ENCODE measurements at places on chromosomes 11 and 22.
A peak's percentile ranks its signal among the peaks of the same experiment; 100 is the strongest.

DNA sequence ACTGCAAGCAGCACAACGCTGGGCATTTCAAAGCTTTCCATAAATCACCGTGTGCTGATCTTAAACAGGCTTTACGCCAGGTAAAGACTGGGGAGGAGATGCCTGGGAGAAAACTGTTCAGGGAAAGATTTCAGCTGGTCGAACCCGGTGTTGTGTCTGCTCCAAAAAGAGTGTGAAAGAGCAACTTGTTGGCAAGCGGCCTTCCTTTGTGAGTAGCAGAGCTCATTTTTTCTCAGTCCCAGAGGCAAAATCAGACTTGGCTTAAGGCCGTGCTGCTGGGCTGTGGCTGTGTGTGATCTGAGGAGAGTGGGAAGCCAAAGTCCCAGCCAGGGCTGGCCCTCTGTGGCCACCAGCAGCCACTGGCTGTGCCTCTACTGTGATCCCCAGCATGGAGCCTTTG is 75.7 kb upstream of the E2F8 start:
- DNase-seq, result no peak

- peak; percentile 88 for DNase-seq
Measured at GRCh38 chr22:24592851-24593558, at the start of gene LRRC75B. LRRC75B (minus strand) TSS chr22:24593073; CDS start chr22:24593039, 34 bp downstream.

GRCh38 chr11:44753961-44754645 is 27.3 kb downstream of the TSPAN18 start:
- DNase-seq, result no peak

DNA sequence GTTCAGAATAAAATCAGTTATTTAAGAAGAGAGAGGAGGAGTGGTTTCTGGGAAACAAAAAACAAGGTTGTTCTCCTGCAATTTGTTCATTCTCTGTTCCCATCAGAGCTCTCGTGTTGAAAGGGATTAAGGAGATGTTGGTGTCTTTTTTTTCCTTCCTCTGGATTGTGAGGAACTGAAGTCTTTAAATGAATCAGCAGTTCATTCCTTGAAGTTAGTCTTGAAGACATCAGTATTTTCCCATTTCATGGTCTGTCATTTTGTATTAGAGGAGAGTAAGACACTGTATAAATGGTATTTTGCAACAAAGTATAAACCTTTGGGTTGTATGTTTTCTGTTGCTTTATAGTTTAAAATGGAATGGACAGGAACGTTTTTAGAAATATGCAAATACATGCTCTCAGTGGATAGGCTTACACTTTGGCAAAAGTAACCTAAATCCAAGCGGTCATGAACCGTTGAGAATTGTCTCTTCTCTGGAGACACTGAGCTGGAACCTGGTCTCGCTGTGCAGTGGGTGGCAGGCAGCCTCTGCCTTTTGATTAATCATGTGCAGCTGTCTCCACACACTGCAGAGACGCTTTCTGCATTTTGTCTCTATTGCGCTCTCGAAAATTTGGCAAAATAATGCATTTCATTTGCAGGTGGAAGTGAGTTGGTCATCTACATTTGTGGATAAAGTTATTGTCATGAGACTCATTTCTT is 33.0 kb downstream of the SAMM50 start:
- no peak for DNase-seq

DNA sequence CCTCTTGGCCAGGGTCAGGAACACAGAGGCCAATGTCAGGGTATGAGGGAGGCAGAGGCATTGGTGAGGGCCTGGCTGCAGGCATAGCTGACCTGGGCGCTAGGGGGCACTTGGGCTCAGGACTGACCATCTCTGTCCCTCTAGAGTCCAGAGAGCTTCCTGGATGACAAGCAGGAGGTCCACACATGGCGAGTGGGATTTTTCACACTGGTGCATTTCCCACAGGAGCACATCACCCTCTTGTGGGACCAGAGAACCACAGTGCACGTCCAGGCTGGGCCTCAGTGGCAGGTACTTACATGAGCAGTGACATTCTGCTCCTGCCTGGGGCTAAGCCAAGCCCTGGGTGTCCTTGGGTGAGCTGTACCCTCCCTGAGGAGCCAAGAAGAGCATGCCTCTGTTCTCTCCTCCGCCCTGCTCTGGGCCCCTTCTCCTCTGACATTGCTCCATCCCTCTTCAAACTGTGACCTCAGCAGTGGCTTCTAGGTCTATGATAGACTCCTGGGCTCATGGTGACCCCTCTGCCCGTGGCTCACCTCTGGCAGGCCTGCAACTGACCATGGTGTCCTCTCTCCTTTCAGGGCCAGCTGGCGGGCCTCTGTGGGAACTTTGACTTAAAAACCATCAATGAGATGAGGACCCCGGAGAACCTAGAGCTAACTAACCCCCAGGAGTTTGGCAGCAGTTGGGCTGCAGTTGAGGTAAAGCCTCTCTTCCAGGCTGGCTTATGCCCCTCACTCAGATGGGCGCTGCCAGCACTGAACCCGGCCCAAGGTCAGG is 46.6 kb downstream of the OTOG start:
- no peak for DNase-seq

GRCh38 chr11:126687477-126687876 is 313.1 kb downstream of the KIRREL3 start:
- no peak for DNase-seq

DNA sequence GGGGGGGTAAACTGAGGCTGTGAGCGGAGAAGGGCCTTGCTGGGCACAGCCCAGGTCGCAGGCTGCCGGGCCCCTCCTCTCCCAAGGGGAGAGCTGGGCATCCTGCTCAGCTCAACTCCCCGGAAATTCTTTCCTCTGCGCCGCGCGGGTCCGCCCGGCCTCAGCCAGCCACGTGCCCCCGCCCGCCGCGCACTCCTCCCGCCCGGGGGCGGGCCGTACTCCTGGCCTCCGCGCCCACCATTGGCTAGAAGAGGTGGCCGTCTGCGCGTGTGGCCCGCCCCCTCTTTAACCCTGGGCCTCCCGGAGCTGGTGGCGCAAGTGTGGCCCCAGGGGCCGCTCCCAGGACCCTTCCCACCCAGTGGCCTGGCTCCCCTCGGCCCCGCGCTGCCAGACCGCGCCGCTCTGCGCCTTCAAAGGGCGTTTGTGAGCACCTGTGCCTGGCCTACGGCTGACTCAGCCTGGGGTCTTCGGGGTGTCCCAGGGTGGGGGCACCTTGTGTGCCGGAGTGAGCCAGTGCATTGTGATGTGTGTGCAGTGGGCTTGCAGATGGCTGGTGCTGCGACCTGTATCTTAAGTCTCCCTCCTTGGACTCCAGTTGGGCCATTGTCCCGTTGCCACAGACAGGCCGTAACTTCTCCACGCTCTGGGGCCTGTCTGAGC is 2.0 kb downstream of the MRGPRF start:
- DNase-seq, result no peak

DNA sequence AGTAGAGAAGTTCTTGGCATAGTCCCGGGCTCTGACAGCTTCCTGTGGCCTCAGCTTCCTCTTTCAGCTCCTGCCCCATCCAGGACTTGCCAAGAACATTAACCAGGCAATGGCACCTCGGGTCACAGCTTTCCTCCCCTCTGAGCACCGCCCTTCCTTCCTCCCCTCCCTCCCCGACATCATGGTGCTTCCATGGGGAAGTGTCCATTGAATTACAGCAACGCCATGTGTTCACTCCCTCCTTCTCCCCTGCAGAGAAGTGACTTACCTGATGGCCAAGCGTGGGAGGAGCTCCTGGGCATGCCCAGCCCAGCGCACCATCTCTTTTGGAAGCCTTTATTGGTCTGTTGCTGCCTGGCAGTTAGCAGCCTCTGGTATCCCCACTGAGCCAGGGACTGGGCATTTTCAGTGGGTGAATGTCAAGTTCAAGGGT is 25.8 kb upstream of the DAGLA start:
- no peak for DNase-seq

GRCh38 chr11:26974069-26974783 is 19.7 kb upstream of the FIBIN start:
- DNase-seq, result no peak

- DNase-seq, result no peak
Measured at GRCh38 chr11:92894197-92894596, 75.3 kb upstream of the MTNR1B start.

DNA sequence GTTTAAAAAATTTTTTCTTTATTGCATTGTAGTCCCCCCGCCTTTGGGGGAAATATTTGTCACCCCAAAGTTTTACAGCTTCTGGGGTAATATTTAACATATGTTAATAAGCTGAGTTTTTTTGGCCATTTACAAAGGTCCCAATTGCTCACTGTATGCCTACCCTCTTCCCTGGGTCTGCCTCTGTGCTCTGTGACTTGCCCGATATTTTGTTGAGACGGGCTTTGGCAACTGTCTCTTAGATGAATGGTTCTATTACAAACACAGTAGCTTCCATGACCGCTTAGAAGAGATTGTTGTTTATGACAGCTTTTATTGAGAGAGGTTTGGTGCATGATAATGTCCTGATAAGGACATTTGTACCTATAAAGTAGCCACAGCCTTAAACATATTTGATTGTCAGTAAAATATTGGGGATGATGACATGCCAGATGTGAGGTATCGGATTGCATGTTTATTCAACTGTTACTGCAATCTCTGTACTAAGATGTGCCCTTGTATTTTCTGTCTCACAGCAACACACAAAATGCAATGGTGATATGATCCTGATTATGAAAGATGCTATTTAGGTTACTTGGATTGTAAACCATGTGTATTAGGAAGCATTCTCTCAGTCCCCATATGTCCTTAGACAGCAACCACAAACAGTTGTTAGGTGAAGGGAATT is 103.1 kb downstream of the TEAD1 start:
- DNase-seq, result no peak

GRCh38 chr22:44186121-44186510 is 5.4 kb downstream of the PARVG start:
- no peak for DNase-seq

GRCh38 chr11:45563171-45563570 is 102.3 kb downstream of the CHST1 start:
- no peak for DNase-seq

DNA sequence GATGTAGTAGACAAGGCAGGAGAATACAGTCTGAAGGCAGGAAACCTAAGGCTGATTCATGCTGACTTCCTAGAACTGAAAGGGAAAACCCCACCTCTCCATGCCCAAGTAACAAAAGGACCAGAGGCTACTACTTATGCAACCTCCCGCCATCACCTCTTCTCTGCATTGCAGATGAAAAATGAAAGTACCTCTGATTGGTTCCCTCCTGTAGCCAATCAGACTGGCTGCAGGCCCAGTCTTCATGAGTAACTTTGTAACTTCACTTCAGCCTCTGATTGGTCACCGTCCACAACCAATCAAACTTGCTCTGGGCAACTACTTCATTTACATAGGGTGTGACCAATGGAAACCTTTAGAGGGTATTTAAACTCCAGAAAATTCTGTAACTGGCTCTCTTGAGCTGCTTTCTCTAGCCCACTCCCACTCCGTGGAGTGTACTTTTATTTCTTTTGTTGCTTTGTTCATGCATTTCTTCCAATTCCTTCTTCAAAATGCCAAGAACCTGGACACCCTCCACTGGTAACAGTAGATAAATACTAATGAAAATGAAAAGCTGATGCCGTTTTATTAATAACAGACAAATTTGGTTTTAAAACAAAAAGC is 5.2 kb upstream of the MAP6 start:
- DNase-seq, result peak; percentile 86

DNA sequence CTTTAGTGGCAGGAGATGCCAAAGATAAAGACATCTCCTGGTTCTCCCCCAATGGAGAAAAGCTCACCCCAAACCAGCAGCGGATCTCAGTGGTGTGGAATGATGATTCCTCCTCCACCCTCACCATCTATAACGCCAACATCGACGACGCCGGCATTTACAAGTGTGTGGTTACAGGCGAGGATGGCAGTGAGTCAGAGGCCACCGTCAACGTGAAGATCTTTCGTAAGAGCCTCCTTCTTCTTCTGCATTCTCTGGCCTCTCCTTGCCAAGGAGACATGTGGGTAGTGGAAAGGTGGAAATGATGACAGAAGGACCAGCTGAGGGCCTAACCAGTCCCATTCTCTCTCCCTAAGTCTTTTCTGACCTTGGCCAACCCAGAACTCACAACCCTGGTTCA is 110.1 kb upstream of the TTC12 start:
- DNase-seq, result no peak

DNA sequence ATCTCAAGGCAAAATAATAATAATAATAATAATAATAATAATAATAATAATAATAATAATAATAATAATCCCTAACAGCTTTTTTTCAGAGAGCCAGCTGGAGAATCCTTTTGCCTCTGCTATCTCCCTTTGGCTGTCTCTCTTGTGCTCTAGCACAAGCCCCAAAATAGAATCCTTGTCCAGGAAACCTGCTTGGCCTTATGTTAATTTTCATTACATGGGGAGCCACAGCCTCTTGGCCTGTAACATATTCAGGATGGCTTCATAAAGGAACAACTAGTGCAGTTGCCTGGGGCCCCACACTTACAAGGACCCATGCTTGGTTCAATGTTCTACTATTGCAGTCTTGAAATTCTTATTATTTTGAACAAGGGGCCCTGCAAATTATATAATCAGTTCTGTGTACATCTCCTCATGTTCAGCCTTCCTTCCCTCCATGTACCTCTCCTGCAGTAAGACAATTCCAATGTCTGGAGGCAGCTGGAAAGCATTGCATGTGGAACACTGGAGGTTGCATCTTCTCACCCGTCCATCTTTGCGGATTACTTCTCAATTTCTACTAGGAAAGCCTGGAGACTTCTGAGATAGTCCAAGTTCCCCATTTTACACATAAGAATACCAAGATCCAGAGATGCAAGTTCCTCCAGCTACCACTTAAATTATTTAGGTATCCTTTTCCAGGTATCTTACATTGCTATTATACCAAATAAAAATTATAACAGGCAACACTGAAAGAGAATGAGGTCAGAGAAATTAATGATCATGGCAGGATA is 37.8 kb upstream of the SORL1 start:
- DNase-seq, result no peak

DNA sequence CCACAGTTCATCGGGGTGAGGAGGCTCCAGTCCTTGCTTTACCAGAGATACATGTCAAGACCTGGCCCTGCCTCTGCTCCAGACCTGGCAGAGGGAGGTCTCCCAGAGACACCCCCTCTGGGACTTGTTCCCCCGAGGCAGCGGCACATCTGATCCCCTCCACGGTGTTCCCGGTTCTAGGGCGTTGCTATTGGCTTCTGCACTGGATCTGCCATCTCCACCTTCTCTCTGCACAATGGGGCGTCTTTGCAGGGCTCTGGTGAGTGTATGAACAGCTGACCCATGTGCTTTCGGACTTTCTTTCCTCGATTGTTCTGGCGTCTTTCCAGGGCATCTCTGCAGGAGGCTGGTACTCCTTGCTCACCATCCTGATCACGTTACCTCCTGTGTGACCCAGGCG is 930.4 kb downstream of the TBC1D22A start:
- DNase-seq, result no peak

- no peak for DNase-seq
Measured at GRCh38 chr11:29963036-29963435, 53.8 kb downstream of the KCNA4 start.

Data from ACHN (cell line).